SIG-M5 (cell line): ENCODE measurements at places on chromosomes 6 and 20.
A peak's percentile ranks its signal among the peaks of the same experiment; 100 is the strongest.

DNA sequence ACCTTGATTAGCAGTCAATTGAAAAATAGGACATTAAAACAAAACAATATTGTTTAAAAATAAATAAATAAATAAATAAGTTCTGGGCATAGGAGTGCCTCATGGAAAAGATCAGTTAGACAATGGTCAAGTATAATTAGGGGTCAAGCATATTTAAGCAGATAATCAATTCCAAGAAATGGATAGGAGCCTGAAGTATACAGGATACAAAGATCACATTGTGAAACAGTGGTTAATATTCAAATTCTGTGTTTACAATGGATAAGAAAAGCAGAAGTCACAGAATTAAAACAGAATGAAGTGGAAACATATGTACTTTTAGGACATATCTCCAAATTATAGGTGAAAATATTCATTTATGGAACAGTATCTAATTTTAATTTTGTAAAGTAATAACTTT is 1028.6 kb upstream of the CITED2 start:
- DNase-seq: no peak

GRCh38 chr6:16322666-16323312 is 84.4 kb downstream of the GMPR start:
- DNase-seq: peak; percentile 40

DNA sequence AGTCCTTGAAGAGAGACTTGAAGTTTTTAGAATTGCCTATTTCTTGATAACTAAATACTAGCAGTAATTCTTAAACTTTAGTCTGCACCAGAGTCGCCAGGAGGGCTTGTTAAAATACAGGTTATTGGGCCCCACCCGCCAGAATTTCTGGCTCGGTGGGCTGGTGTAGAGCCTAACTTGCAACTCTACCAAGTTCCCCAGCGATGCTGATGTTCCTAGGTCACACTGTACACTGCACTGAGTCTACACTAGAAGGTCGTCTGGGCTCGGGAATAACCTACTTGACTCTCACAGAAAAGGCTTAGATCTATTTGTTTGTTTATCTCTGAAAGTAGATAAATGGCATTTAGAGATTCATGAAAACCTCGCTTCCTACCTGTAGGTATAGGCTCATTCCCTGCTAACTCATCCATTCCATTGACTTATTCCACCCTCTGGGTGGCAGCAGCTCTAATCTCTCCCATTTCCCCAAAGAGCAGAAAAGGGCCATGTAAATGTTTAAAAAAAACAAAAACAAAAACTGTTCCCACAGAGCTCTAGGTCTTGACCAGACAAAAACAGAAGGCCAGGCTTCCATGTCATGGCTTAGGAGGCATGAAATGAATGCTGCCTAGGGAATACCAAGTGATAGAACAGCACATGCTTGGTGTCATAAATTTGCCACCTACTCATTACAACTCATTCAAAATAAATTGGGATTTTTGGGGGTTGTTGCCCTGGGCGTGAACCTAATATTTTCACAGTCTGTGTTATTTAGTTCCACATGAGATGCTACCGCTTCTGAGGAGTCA is 292.1 kb downstream of the ADGB start:
- no peak for DNase-seq

DNA sequence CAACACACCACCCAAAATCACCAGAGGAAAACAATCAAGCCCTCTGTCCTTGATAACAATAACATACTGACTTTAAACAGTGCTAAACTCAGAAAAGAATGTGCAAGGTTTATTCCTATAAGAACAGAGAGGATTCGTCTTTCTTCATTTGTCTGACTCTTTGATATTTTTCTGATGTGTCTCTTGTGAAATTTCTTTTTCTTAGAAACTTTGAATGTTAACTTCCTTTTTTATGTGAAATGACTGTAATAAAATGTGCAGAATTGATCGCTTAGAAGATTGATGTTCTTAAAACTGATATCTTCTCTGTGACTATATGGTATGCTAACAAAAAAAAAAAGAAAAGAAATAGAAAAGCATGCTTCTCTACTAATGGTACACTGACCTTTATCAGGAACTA is 947.4 kb upstream of the CITED2 start:
- DNase-seq: no peak

DNA sequence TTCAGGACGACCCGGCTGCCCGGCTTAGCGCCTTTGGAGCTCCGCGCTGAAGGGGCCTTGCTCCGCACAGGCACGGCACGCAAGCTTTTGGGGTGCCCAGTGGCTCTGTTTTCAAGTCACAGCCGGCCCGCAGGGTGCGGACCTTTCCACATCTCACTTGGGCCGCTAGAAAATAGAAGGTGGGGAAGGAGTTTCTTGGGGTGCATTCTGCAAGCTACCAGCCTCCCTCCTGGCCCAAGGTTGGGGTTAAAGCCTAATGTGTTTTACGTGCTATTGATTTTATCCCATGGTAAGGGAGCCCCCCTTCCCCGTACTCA is 561 bp downstream of the KAT14 start:
- no peak for DNase-seq

- no peak for DNase-seq
Observed at GRCh38 chr6:78611886-78612480, 255.4 kb upstream of the IRAK1BP1 start.

GRCh38 chr6:44367681-44368080 is 19.8 kb upstream of the CDC5L start:
- DNase-seq: no peak

DNA sequence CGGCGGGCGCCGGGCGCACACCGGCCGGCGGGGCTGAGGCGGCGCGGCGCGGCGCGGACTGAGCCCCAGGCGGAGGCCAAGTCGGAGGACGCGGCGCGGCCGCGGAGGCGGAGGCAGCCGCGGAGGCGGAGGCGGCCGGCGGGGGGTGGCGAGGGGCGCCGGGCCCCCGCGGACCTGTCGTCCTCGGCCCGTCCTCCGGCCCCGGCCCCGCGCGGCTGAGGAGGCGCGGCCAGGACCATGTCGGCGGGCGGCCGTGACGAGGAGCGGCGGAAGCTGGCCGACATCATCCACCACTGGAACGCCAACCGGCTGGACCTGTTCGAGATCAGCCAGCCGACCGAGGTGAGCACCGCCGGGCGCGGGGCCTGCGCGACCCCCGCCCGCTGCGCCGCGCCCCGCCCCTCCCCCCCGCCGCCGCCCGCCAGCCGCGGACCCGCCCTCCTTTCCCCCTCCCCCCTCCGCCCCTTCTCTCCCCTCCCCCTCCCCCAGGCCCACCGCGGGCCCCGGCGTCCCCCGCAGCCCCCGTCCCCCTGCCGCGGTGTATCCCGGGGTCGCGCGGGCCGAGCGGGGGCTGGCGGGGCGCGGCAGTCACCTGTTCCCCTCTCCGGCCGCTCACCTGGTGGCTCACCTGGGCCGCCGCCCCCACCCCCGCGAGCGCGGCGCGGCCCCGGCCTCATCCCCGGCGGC is at the start of gene AFDN:
TSS of gene AFDN (plus strand) at position 16 of the 687 bp plus-strand sequence. CDS start at position 238, 222 bp downstream.
- no peak for DNase-seq

GRCh38 chr6:54031169-54031568 is 80.1 kb upstream of the MLIP start:
- no peak for DNase-seq

DNA sequence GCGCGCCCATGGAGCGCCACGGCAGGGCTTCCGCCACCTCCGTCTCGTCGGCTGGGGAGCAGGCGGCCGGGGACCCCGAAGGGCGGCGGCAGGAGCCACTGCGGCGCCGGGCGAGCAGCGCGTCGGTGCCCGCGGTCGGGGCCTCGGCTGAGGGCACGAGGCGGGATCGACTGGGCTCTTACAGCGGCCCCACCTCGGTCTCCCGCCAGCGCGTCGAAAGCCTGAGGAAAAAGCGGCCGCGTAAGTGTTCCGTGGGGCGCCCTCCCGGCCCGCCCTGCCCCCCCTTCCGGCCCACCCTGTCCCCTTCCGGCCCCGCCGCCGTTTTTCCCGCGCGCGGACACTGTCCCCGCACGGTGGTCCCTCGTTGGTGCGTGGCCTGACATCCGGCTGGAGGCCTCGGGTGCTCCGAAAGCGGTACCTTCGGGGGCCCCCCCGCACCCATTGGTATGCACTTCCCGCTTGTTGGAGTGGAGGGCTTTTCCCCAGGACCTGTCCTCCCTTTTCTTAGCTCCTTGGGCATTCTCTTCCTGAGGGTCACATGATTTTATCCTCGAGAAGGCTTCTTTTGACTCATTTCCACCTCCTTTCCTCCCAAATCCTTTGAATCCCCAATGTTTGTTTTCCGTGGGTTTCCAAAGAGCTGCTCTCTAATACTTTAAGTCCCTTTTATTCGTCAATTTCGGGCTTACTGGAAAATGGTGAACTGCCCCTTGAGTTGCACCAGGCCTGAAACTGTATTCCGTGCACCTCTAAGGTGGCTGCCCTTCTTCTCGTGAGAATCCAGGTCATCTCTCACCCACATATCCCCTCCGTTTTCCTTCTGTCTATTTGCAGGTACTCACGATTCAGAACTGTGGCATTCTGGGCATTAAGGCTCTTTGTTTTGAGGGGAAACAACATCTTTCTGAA is 556 bp downstream of the PANK2 start:
- no peak for DNase-seq

- no peak for DNase-seq
Observed at GRCh38 chr20:33438481-33438880, 5.1 kb downstream of the SNTA1 start.

DNA sequence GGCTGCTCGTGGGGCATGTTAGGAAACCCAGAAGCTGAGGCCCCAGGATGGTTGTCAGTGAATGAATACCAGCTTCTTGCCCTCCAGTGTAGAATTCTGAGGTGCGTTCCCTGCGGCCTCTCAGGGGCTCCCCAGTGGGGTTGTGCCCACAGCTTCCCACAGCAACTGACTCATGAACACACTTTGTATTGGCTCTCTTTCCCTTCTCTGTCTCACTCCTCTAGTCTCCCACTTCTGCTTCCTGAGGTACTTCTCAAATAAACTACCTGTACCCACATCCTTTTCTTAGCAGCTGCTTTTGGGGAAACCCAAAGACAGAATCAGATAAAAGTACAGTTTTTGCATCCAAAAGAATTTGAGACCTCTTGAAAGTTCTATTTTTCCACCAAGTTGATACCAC is 107.7 kb upstream of the JAG1 start:
- DNase-seq: no peak

DNA sequence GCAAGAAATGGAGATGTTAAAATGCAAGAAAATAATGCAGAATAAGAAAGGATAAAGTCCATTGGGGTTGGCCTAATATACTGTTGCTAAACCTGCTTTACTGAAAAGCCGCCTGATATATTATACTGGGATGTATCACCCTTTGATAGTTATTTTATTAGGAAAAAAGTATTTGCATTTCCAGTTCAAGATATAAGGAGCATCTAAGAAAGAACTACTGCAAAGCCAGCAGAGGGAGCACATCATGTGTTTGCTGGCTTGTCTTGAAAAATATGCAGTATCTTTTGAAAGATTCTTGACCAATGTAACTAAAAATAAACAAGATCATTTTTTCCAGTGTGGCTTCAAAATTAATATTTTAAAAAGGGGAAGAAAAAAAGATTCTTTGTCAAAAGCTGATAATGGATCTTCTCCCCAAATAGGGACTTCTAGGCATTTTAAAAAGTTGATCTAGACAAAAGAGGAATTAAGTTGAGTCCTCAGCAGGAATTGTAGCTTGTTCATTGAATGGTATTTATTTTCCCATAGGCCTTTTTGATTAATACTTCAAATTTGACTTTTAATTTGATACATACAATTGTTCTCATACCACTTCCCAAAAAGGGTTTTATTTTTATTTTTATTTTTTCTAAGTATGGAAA is 214.9 kb downstream of the ZFAND3 start:
- no peak for DNase-seq
